ENCODE measurements at places on chromosomes 6 and 20.

- peak; percentile 17 for DNase-seq
Measured at GRCh38 chr6:5214570-5215052, 46.1 kb downstream of the LYRM4 start.

DNA sequence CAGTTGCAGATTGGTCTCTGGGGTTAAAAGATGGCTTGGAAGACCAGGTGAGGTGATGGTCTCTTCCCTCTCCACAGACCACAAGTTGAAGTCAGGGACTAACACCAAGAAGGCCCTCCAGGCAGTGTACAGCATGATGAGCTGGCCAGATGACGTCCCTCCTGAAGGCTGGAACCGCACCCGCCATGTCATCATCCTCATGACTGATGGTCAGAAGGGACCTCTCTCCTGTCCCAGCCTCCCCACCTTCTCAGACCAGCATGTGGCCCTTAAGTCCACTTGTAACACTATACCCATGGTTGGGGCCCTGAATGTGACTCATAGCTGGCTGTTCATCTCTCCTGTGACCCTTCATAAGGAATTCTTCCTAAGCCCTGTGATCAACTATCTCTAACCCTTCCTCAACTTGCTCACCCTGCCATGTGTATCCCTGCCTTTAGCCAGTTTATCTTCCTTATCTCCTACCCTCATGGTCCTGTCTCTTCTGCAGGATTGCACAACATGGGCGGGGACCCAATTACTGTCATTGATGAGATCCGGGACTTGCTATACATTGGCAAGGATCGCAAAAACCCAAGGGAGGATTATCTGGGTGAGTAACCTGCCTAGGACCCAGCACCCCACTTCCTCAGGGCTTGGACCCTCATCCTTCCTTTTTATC is 3.0 kb downstream of the CFB start:
- no peak for DNase-seq

- no peak for DNase-seq
Measured at GRCh38 chr6:34025112-34025807, 120.6 kb downstream of the GRM4 start.

GRCh38 chr6:2109796-2110195 is 135.6 kb downstream of the GMDS start:
- no peak for DNase-seq

DNA sequence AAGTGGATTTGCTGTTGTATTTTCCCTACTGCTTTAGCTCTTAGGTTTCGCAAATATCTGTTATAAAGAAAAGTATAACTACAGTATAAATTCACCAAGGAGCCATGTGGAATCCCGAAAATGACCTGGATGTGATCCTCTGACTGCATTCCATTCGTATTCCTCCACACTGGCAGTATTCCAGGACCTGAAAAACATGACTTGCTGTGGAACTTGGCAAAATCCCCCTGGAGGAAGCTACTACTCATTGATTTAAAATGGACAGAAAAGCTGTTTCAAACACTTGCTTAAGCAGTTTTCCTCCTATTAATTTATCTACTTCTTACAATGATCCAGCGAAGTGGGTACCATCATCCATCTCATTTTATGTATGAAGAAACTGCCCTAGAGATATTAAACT is 13.3 kb upstream of the ENPP5 start:
- DNase-seq = no peak

DNA sequence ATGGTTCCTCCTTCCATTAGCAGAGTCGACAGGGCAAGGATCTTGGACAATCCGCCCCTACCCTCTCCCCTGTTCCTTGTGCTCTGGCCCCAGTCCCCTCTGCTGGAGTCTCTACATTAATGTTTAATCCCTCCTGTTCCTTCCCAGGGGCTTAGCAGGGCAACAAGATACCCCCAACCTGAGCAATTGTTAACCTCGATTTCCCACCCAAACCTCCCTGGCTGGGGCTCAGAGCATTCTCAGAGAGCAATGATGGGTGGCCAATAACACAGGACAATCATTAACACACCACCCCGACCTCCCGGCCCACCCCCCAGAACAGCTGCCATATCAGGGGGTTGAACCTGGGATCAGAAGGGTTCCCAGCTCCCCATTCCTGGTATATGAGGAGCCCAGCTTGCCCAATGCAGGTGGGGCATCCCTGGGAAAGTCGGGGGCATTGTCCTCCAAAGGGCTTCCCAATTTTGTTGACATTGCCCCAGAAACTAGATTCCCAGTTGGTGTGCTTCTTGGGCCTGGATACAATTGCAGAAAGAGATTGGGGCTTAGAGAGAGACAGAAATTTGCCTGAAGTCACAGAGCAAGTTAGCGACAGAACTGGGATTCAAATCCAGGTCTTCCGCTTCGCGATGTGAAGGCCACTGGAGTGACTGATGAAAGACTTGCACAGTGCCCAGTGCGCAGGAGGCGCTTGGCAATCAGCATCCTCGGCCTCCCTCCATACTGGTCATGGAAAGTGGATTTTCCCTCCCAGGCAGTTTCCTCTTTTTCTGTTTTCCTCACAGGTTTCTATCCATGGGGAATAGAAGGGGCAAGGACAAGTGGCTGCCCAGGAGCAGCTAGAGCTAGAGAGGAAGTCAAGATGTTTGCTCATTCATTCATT is 59.6 kb upstream of the TTPAL start:
- DNase-seq = no peak

GRCh38 chr20:48635361-48635760 is 192.4 kb downstream of the PREX1 start:
- DNase-seq = no peak

DNA sequence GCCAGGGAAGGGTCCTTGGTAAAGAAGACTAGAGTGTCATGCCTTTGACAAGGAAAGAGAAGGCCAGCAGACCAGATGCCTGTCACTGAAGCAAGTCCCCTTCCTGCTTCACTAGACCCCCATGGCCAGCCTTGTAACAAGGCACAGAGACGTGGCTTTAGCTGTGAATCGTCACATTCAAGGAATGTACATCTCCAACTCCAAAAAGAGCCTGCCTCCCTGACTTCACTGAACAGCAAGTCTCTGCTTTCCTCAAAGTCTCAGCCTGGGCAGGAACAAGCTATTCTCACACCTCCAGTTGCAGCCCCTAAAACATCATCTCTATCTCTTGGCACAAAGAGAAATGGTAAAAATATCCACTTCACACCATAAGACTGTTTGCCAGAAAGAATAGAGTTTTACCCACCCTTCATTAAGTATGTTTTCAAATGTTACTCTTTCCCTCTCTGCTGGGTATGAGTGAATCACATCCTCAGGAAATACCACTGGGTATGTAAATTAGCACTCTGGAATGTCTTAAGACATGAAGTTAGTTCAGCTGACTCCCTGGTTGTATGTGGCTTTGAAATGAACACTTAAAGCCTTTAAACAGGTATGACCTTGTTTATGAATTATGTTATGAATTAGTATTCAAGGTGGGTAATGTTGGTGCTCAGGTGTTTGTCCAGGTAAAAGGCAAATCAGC is 46.4 kb upstream of the NT5E start:
- DNase-seq = no peak

DNA sequence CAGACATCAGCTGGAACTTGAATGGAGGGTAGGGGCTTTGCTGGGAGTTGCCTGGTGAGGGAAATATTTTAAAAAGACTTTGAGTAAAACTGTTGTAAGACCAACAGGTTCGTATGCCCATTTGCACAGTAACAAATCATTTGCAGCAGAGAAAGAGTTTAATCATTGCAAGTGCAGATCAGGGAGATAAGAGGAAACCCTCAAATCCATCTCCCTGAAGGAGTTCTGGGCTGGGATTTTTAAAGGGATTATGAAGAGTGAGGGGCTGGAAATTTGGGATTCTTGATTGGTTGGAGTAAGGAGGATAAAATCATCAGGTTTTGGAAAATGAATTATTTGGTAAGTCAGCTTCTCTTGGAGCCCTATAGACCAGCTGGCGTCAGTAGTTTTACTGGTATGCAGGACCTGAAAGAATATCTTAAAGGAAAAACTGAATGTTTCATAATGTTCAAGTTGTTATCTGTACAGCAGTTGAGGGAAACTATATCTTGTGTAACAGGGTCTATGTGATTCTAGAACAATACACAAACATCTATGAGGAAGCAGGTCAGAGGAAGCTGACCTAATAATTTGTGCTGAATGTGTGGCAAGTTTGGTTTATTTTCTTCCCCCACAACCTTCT is 295.5 kb downstream of the PLCB1 start:
- no peak for DNase-seq

- DNase-seq = no peak
Measured at GRCh38 chr6:90219209-90219985, 77.2 kb downstream of the BACH2 start.

DNA sequence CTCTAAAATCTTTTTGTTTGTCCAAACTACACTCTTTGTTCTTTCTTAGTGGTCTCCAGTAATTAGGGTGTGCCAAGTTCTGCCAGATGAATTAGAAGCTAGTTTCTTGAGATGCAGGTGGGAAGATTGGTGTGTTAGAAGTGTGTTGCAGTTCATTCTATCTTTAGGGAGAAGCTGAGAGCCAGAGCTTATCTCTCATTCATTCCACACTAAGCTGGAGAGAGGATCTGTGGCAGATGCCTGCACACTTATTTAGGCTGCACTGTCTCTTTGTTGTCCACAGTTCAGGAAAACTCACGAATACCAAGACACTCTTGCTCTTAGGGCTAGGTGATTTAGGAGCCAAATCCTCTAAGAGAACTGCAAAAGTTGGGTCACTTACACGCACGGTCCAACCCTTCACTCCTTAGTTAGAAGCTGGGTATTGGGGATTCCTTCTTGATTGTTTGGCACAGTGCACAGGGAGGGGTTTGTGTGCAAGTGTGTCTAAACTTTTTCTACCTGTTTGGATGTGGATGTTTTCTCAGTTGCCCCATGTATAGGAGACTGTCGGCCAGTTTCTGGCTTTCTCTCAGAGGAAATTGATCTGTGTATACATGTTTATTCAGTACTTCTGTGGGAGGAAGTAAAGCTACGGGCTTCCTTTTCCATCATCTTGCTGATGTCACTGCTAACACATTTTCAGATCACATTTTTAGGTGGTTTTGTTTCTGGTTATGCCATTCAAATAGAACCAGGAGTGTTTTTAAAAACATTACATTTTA is 49.5 kb downstream of the SMAP1 start:
- DNase-seq = peak; percentile 27

DNA sequence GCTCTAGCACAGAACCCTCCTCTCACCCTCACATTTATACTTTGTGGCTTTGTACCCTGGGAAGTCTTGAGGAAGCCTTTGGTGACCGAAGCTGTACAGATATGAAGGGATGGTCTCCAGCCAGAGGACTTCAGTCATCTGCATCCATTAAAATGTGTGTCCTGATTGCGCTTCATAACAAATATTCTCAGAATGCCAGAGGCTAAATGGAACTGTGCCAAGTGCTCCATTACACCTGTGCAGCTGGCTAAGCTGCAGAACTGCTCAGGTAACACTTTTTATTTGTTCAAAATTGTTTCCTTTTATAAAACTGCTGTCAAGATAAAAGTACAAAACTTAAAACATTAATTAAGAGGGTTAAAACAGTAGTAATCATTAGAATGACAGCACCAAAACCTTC is 22.3 kb downstream of the TPBG start:
- DNase-seq = no peak

- DNase-seq = no peak
Measured at GRCh38 chr6:40387127-40387870, 199.9 kb downstream of the LRFN2 start.

GRCh38 chr20:40519918-40520317 is 169.1 kb downstream of the MAFB start:
- no peak for DNase-seq
